ENCODE measurements at places on chromosomes 16 and 17. TPM values are rescaled to one million over a fixed set of nuclear protein-coding genes. Genes with fewer than 3 reads are reported as not detected.

The WFDC1 gene
- not detected for total RNA-seq

The NPIPB6 gene
- total RNA-seq, result not detected

The SP6 gene
- total RNA-seq, result 0.48 TPM

The ERN1 gene
- 9.3 TPM for total RNA-seq

The NEUROD2 gene
- total RNA-seq, result not detected

The KRTAP4-6 gene
- not detected for total RNA-seq

The MRPL27 gene
- total RNA-seq, result 57.3 TPM

DNA sequence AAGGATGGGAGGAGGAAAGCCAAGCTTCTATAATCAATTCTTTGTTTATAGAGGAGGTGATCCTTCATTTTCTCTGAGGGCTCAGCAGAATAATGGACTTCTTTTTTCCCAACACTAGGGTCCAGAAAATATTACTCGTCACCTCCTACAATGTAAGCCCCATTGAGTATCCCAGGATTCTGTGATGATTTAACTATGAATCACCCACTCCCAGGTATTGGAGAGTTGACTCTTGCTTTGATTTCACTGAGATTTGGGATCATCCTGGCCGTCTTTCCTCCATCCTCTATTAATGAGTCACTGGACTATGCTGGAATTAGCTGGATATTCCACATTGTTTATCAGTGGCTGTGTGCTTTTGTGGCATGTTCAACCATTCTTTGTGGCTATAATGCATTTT, 452.0 kb downstream of the NPIPA7 start:
- DNase-seq, result no peak

GRCh38 chr16:87602821-87603683, 744 bp downstream of the JPH3 start:
- DNase-seq, result no peak

DNA sequence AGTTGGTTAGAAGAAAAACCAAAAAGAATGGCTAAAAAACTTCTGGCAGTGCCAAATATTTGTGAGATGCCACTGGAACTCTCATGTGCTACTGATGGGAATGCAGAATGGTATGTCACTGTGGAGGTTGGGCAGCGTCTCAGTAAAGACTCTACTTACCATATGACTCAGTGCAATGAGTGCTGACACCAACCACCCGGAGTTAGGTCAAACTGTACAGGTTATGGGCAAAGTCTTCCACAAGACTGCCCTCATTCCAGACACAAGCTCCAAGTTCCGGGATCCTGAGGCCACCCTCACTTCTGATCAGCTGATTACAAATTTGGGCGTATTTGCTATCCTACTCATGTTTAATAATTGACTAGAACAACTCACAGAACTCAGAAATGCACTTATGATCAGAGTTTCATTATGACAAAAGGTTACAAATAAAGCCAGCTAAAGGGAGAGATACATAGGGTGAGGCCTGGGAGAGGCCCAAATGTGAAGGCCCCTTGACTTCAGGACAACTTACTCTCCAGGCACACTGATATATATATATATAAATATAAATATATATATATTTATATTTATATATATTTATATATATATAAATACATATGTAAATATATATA, 114.9 kb downstream of the TRIM37 start:
- no peak for DNase-seq

GRCh38 chr17:67655478-67656148, 62.1 kb upstream of the NOL11 start:
- DNase-seq, result no peak

DNA sequence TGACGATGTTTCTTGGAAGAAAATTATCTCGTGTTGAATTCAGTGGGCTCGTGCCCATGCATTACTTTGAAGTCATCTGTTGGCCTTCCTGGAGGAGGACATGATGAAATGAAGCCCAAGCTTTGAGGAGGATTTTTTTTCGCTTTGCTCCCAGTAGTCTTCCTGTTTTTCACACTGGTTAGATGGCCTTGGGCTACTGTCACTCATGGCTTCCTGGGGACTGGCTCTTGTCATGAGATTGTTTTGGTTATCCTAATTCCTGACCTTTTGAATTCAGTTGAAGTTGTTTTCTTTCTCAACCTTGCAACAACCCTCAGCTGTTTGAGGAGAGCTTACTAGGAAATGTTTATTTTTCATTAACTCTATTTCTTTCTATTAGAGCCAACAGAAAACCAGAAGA, 430.7 kb downstream of the HS3ST3B1 start:
- no peak for DNase-seq

GRCh38 chr17:73510981-73511718, 133.1 kb downstream of the SDK2 start:
- no peak for DNase-seq
